Stimulated activated CD8-positive, alpha-beta memory T cell treated with anti-CD3 and anti-CD28 coated beads, Interleukin-4, amount 100 ng/mL, for 1 hour (primary cell): ENCODE measurements at places on chromosomes 4 and X.

DNA sequence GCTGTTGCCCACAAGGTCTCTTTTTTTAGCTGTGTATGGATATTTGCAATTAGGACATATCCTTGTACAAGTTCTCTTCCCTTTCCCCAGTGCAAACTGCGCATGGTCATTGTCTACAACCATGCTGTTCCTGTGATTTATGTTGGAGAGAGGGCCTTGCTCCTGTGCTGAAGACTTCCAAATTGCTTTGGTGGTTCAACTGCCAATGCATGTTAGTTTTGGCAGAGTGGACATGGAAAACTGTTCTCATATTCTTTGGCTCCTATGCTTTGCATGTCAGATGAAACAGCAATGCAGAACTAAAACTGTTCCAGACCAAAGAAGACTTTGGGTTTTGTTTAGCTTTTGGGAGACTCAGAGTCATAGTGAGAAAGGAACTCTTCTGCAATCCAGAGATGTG lies 148.8 kb upstream of the EDNRA start:
- no peak for DNase-seq

GRCh38 chr4:101678180-101678579 lies 112.3 kb upstream of the BANK1 start:
- no peak for DNase-seq

DNA sequence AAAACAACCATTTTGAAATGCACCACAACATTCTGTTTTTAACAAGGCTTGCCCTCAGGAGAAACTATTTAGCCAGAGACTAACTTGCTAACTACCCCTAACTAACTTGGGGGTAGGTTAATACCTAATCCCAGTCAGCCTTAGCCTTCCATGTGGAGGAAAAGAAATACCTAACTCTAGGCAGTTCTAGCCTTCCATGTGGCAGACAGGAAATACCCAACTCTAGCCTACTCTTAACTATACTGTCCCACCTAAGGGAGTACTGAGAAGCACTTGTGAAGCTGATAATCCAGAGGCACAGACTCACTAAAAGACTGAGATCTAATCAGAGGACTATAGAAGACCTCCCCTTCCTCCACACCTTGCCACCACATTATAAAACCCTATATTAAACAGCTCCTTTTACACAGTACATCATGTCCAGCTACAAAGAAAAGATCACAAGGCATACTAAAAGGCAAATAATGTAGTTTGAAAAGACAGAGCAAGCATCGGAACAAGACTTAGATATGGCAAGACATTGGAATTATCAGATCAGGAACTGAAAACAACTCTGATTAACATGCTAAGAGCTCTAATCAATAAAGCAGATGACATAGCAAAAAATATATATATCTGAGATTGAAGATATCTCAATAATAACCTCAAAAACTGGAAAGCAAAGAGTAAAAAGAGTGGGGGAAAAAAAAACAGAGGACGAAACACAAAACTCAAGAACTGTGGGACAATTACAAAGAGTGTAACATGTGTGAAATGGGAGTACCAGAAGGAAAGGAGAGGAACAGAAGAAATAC lies 52.2 kb downstream of the FRYL start:
- DNase-seq: no peak

DNA sequence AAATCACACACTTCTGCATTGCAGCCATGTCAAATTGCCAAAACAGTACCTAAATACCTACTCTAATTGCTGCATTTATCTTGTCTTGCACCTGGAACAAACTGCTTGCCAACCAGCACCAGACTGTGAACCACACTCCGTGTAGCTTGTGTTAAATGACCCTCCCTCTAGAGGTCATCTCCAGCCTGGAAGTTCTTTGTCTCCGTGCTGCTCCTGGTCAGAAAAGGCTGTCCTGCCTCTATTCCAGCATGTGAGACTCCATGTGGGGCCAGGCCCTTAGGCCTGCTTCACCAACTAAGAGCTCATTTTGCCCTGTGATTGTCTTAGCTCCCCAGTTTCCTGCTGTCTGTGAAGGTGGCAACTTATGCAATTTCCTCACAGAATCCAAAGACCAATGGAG lies 28.3 kb downstream of the CNGA2 start:
- no peak for DNase-seq

- DNase-seq: no peak
These were observed 1.5 kb downstream of the GSX2 start for GRCh38 chr4:54101190-54102041.

- DNase-seq: peak; percentile 30
These were observed at the start of gene PDE5A for GRCh38 chr4:119628281-119629141. Gene PDE5A, minus strand, starts transcription at chr4:119628804. Its CDS starts 133 bp downstream, at chr4:119628671.

DNA sequence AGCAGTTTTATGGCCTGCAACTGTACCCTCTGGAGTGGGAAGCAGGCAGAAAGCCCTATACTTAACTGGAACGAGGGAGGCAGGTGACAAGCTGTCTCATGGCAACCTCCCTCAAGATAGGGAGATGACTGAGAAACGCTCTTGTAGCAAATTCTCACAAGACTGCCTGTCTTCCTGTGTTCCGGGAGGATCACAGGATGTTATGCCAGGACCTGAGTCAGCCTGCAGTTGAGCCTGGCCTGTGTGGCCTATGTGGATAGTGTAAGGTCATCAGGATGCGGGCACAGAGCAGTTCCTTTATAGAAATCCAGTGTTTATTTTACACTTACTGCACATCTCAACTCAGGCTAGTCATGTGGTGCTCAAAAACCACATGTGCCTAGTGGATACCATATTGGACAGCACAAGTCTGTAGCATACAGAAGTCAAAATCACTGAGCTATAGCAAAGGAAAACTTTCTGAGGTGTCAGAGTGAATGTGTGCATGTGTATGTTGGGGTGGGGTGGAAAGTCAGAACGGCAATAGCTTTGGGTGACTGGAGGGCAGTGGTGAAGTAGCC lies 25.2 kb downstream of the TAF7L start:
- DNase-seq: no peak

GRCh38 chr4:76074468-76074867 lies at the start of gene ART3:
Gene ART3, plus strand, starts transcription at chr4:76074709. Its CDS starts 1,181 bp downstream, at chr4:76075890.
- no peak for DNase-seq

DNA sequence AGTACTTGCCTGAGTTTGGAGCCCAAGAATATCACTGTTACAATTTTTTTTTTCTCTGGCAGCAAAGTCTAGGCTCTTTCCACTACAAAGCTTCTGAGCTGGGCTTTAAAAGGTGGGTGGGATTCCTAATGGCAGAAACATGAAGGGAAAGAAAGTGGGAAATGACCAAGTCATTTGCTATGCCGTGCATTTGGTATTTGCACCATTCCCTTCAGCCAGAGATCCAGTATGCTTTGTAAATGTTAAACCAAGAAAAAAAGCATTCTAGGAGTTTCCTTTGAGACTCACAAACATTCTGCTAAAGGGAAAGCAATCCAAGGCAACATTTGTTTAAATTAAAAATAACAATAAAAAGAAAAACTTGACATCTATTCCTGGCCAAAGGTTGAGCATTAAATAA lies 451.2 kb downstream of the RAB28 start:
- no peak for DNase-seq

GRCh38 chr4:151692821-151693673 lies 67.8 kb downstream of the GATB start:
- no peak for DNase-seq

GRCh38 chr4:77826275-77826674 lies 7.1 kb upstream of the CNOT6L start:
- no peak for DNase-seq

GRCh38 chr4:8205749-8206611 lies 6.9 kb downstream of the SH3TC1 start:
- no peak for DNase-seq

GRCh38 chr4:173398220-173398619 lies 696 bp downstream of the SCRG1 start:
- no peak for DNase-seq

- no peak for DNase-seq
These were observed 35.3 kb downstream of the ATXN3L start for GRCh38 chrX:13284570-13284969.

- no peak for DNase-seq
These were observed 43.4 kb downstream of the NUDT6 start for GRCh38 chr4:122879001-122879400.

GRCh38 chr4:124212815-124213630 lies 499.5 kb downstream of the ANKRD50 start:
- DNase-seq: no peak

DNA sequence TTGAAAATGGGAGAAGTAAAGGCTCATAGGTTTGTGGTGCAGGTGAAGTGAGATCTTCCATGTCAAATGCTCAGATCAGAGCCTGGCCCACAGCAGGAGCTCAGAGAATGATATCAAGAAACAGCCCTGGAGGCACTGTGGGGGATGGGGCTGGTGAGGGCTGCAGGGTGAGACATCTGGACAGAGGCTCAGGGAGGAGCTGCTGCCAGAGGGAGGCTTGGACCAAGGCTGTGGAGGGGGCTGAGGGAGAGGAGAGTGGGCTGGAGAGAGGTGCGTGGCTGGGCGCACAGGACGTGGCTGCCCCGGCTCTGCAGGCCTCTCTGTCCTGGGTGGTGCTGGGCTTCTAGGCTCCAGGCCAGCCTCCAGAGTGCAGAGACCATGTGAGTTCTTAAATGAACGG lies 5.6 kb downstream of the SORCS2 start:
- no peak for DNase-seq

- DNase-seq: no peak
These were observed 190.3 kb upstream of the PSAPL1 start for GRCh38 chr4:7625071-7625470.

GRCh38 chr4:144174401-144175067 lies 34.0 kb upstream of the GYPA start:
- DNase-seq: no peak

GRCh38 chr4:1834047-1834775 lies 21.7 kb downstream of the LETM1 start:
- no peak for DNase-seq

GRCh38 chr4:10026485-10026884 lies 5.2 kb upstream of the SLC2A9 start:
- no peak for DNase-seq

DNA sequence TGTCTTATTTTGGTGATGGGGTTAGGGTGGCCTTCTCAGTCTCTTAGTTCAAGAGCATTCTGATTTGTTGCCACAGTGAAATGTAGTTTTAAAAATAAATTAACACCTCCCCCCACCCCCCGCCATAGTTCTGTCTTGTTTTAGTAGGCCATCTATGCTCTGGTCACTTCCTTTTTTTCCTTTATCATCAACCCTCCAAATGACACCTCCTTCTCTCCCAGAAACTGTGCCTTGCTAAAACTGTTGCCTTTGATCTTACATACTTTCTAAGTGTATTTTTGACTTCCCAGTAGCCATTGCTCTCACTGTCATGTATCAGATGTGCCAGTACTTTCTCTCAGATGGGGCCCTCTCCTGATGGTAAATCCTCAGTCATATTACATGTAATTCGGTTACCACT lies 14.5 kb upstream of the NDUFC1 start:
- no peak for DNase-seq

DNA sequence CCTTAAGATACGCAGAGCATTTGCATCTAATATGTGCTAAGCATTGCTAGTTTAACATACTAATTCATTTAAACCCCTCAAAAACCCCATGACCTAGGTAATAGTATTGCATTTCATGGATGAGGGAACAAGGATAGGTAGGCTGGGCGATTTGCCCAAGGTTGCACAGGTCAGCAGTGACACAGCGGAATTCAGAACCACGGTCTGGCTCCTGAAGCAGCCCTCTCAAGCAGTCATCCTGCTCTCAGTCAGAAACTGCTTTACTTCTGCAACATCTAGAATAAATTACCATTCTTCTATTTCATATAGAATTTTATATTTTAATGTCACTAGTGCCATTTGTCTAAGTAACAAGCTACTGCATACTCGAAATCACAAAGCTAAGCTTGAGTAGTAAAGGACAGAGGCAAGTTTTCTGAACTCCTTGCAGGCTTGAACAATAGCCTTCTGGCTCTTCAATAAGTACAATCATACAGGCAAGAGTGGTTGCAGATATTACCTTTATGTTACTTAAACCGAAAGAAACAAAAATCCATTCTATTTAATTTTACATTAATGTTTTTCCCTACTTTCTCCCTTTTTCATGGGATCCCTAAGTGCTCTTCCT lies 555 bp upstream of the SPP1 start:
- DNase-seq: no peak

GRCh38 chr4:82213485-82214417 lies 160.0 kb downstream of the HNRNPD start:
- no peak for DNase-seq

- DNase-seq: no peak
These were observed 872.5 kb upstream of the ADGRL3 start for GRCh38 chr4:60327651-60328050.

DNA sequence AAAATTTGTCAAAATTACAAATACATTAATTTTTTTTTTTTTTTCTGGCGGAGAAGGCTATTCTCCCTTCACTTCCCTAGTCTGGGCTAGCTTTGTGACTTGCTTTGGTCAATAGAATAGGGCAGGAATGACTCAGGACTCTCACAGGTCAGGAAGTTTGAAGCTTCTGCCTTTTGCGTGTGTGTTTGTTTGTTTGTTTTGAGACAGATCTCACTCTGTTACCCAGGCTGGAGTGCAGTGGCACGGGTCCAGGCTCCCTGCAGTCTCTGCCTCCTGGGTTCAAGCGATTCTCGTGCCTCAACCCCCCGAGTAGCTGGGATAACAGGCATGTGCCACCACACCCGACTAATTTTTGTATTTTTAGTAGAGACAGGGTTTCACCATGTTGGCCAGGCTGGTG lies 55.9 kb upstream of the USP9X start:
- DNase-seq: no peak
